ENCODE measurements at places on chromosomes 2 and 18.

DNA sequence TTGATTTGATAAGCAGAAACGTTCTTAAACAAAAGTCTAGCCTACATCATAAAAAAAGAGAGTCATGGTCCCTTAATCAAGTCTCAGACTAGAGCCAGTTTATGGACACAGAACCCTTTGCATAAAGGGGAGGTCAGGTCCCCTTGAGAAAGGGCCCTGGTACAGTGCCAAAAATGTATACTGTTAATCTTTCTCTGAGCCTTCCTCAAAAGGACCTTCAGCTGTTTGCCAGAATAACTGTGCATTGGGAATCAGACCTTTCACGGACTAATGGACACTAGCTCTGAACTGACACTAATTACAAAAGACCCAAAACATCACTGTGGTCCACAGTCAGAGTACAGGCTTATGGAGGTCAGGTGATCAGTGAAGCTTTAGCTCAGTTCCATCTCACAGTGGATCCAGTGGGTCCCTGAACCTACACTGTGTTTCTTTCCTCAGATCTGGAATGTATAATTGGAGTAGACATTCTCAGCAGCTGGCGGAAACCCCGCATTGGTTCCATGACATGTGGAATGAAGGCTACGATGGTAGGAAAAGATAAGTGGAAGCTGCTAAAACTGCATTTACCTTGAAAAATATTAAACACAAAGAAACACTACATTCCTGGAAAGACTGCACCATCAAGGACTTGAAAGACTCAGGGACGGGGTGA, 151.4 kb downstream of the TMEFF2 start:
- no peak for DNase-seq

- DNase-seq: no peak
These were observed 34.4 kb downstream of the MAP2 start for GRCh38 chr2:209458008-209458979.

DNA sequence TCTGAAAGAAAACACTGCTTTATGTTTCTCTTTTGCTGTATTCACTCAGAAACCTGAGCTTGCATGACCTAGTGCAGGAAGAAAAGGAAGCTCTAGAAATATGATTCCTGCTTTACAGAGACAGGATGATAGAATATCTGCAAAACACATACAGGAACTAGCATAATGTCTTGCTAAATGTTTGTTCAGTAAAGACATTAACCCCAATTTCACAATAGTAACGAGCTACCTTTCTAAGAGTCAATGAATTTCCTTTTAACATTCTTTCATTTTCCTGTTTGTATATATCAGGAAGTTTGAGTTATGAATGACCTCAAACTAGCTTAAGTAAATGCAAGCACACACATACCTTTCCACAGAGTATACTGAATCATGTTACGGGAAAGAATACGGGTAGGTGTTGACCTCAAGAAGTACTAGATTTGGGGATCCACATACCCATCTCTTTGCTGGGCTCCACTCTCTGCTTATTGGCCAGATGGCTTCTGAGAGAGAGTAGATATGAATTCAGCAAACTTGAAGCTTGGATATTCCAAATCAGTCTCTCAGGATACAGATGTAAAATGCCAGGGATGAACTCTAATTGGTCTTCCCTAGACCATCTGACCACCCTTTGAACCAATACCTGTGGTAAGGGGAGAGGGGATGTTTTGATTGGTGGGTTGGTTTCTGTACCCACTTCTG, 18.2 kb upstream of the ACSL3 start:
- no peak for DNase-seq

GRCh38 chr2:128500138-128500800, 181.6 kb upstream of the HS6ST1 start:
- no peak for DNase-seq

DNA sequence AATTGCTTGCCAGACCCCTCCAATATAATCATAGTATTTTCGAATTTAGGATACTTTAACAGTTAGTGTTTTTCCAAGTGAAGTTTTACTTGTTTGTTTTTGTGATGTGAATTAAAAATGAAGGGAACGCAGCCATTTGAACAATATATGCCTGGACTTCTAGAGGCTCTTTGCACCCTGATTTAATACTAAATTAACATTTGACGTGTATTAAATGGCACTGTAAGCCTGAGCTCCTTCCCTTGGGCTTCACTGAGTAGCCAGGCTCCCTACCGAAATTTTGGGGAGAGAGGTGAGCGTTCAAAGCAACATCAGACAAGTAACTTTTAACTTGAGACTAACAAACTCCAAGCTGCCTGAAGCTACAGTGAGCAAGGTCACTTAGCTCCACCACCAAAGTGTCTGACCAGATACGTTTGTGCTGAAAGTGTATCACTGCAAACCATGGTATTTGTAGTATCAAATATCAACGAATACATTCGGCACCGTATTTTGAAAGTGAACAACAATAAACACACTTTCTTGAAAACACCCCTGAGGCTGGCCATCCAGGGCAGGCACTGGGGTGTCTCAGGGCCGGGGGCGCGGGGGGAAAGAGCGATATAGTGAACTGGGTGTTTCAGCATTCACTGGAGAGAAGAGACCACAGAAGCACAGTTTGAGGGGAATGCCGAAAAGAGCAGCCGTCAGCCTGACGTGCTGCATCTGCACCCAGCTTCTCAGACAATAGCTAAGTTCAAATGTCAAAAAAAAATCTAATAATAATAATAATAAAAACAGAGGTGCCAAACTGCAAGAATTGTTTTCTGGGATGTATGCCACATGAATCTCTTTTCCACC, 7.7 kb upstream of the POU3F3 start:
- no peak for DNase-seq

DNA sequence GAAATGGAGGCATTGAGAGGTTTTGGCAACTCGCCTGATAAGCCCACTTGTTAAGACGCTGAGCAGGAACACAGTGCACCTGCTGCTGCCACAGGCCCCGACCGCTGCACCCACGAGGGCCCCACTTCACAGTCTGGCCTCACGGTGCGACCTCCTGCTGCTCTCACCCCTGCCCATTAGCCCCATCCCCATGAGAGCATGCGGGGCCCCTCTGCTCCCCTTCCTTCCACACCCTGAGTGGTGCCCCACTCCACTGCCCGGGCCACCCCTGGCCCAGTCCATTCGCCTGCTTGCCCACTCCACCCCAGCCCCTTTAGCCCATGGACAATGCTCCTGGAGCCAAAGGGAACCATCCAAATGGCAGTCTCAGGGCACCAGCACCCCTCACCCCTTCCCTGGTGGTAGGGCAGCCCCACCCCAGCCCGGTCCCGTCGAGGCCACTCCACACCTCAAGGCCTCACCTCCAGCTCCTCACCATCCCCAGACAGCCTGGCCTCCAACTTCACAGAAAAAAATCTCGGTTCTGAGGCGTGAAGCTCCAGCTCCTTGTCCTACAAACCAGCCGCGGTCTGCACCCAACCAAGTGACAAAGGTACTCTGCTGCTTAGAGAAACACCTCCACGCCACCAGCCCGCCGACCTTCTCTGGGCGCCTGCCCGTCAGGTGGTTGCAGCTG, 6.7 kb upstream of the GPR55 start:
- no peak for DNase-seq

GRCh38 chr2:172909454-172909853, 166.2 kb upstream of the MAP3K20 start:
- no peak for DNase-seq

DNA sequence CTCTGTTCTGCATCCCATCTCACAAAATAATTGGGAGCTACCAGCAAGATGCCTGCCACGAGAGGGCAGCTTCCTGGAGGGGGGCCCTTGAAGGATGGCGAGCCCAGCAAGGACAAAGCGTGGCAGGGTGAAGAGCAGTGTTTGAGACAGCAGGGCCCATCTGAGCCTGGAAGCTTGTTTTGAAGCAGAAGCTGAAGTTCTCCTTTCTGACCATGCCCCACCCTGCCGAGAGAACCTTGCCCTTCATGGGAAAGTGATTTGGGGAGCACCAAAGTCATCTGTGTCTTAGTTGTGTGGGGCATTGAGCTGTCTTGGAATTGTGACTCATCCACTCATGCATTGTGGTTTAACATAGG, 216.3 kb downstream of the BCL11A start:
- DNase-seq: no peak

GRCh38 chr2:241279413-241279812, 36.1 kb downstream of the HDLBP start:
- no peak for DNase-seq

DNA sequence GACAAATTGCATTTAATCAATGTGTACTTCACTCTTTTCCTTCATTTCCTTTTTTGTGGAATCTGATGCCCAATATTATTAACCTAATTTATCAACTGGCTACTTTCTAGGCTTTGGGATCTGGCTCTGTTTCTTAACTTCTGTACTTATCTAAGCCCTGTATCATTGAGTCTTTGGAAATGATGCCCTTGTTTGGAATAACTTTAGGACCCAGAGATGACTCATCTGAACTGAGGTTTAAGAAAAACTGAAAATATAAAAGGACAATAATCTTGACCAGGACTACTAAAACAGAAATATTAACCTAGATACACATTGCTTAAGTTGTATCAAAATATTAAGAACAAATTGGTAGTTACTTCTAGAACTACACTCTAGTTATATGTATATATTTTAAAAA, 600.8 kb downstream of the CPS1 start:
- no peak for DNase-seq

DNA sequence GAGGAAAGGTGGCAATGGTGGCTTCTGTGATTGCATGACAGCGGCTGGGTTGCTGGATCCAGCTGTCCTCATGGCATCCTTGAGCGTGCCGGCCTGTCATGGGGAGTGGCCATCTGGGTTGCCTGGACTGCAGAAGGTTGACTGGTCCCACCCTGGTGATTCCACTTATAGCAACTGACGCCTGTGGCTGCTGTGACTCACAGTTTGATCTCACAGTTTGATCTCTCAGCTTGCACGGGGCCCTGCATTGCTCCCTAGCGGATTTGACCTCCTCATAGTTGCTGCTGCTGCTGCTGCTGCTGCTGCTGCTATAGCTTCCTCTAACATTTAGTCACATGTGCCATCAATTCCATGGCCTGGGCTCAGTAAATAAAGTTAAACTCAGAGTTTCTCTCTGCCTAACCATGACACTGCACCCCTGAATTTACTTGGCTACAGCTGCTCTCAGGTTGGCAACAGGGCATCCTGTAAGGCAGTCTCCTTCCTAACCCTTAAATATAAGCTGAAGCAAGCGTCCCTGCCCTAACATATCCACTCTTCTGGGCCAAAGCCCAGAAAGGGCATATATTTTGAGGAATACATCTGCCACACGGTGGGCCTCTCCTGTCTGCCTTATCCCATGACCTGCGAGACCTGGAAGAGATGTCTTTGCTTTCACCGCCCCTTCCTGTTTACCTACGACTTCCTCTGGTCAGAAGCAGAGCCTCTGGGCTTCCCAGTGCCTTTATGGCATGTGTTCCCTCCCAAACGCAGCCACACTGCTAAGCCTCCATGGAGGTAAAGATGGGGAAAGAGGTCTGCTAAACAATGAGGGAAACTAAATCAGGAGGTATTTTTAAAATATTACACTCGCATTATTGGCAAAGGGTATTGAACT, 37.8 kb upstream of the CCDC150 start:
- no peak for DNase-seq

GRCh38 chr2:141641462-141641861, 489.4 kb downstream of the LRP1B start:
- no peak for DNase-seq

- no peak for DNase-seq
These were observed 1.0 kb downstream of the IMPACT start for GRCh38 chr18:24427484-24427883.

- DNase-seq: no peak
These were observed 6.8 kb upstream of the NEU2 start for GRCh38 chr2:233025706-233026105.

DNA sequence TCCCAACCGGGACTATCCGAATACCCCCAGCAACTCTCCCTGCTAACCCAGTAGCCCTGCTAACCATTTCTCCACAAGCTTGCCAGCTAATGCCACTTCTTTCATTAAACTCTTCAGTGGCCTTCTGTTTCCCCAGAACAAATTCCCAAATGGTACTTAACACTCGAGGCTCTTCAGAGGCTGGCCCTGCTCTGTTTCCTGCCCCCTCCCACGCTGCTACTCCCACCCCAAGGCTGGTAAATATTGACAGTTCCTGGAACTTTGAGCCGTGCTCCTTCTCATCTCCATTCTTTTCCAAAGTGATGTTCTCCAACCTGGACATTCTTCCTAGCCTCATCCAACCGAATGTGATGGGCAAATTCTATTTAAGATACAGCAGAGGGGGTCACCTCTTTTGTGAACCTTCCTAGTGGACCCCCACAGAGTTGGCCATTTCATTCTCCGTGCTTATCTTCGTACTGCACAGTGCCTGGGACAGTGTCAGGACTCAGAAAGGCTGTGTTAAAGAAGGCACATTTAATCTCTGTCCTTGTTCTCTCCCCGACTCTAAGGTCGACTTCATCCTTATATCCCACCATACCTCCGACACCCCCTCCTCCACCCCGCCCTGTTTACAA, 3.2 kb upstream of the KIDINS220 start:
- DNase-seq: no peak

DNA sequence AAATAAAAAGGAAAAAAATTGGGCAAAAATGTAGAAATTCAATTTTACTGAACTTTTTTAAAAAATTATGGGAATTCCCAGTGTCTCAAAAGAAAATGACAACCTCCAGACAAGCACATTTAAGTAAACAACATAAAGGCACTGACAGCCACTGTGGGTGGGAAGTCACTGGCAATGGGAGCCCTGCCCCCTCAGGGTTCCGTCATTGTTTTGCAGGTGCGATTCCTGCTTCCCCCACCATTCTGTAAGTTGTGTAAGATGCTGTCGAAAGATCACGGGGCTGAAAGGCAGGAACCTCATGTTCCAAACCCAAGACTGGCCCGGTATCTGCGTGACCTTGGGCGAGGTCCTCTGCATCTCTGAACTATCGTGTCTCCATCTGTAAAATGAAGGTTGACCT, 15.8 kb upstream of the ASPRV1 start:
- DNase-seq: no peak

- no peak for DNase-seq
These were observed 32.4 kb downstream of the TMEM87B start for GRCh38 chr2:112087346-112088020.

- no peak for DNase-seq
These were observed 52.0 kb downstream of the ANKRD44 start for GRCh38 chr2:197258580-197258979.

DNA sequence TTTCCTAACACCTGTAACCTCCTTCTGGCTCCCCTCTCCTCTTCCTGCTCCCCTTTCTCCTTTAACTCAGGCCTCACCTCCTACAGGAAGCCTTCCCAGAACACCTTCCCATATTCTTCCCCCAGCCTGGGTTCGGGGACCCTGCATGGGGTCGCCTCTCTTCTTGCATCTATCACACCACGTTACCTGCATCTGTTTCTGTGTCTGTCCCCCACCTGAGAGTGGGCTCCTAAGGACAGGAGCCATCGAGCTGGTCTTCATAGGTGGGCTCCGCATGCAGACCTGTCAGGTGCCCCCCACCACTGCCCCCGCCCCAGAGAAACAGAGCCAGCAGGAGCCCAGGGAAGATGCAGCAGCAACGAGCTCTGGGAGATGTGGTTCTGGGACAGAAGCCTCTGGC, 123.2 kb upstream of the GLI2 start:
- no peak for DNase-seq

GRCh38 chr2:233061591-233062450, 1.7 kb downstream of the INPP5D start:
- no peak for DNase-seq

All from activated T-helper 1 cell treated with anti-CD3 and anti-CD28 coated beads, Interleukin-2, amount 50 U/mL, for 16 hours (primary cell).